Right cardiac atrium (tissue), 5 donors: ENCODE measurements at places on chromosomes 5 and 9.

- no peak for DNase-seq
Measured at GRCh38 chr5:66306844-66307315, 162.8 kb downstream of the SREK1 start.

- peak; percentile 55 for DNase-seq
Measured at GRCh38 chr9:10252174-10252573, 360.6 kb downstream of the PTPRD start.

DNA sequence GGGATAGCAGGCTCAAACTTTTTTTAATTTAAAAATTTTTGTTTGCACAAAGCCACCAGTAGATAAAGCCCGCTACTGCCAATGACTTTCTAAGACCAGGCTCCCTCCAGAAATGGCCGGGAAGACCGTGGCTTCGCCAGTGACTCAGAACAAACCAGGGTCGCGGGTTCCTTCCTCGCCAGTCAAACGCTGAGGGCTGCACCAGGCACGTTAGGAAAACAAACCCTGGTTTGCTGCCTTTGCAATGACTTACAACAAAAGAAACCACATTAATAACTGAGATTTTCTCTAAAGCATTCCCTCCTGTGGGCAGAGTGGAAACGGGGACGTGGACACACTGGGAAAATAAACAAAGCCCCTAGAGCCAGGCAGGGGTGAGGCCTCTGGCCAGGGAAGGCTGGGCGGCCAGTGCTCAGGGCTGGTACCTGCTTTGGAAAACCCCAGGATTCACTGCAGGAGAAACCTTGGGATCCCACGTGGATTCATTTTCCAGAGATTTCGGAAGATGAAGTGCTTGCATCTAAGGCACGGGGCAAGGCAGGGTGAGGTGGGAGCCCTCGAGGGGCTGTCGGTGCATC lies 3.8 kb downstream of the PRRX2 start:
- no peak for DNase-seq

GRCh38 chr5:134053840-134054338 lies 49.1 kb upstream of the VDAC1 start:
- no peak for DNase-seq

GRCh38 chr5:152106571-152106970 lies 181.9 kb upstream of the GLRA1 start:
- no peak for DNase-seq

DNA sequence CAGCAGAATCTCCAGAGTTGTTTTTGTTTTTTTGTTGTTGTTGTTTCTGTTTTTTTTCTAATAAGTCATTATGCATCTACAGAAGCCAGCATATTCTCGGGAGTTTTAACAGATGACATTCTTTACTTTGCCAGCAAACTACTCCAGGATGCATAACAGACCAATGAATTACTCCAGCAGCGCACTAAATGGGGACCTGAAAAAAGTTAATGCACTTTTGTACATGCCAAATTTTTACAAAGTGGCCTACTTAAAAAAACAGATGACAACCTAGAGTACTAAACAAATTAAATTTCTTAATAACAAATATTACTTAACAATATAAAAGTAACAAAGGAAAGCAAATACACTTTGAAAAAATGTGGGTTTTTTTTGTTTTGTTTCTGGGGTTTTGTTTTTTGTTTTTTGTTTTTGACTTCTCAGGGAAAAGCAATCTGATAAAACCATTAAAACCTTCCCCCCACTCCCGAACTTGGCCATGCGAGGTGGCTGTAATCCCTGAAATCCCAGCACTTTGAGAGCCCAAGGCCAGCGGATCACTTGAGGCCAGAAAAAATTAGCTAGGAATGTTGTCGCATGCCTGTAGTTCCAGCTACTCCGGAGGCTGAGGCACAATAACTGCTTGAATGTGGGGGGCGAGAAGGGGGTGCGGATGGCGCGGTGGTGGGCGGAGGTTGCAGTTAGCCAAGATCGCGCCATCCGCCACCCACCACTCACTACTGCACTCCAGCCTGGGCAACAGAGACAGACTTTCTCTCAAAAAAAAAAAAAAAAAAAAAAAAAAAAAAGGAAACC lies 352.4 kb downstream of the CETN3 start:
- DNase-seq: peak; percentile 33

DNA sequence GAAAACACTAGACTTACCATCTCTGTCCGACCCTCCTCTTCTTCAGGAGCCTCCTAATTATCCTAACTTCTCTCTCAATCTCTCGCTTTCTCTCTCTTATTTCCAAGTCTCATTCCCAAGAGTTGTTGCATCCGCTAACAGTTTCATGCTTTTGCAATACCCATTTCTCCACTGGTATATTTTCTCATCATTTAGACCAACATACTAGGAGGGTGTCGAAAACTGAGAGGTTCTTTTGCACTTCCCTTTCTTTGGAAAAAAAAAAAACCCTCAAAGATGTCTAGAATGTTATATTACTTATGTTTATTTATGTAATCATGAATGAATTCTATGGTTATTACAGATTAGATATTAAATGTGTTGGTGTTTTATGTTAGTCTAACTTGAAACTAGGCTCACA lies 35.9 kb downstream of the SPZ1 start:
- no peak for DNase-seq

- DNase-seq: no peak
Measured at GRCh38 chr5:133266966-133267365, 215.2 kb downstream of the HSPA4 start.

- no peak for DNase-seq
Measured at GRCh38 chr5:120538149-120538548, 74.0 kb downstream of the PRR16 start.

DNA sequence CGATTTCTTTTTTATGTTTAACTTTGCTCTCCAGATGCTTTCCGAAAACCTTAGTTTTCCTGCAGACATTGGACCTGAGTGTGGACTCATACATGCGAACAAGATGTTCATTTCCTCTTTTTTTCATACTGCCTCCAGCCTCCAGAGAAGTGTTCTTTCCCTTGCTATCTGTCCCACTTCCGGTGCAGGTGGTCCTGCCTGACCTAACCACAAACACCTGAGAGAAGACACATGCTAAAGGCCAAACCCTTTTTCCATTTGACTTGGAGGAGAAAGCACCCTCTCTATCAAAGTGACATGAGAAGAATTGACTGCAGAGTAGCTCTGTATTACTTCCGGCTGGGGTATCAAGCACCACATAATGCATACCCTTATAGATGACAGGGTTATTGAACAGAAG lies 334.0 kb downstream of the ARHGEF28 start:
- no peak for DNase-seq

GRCh38 chr9:2157277-2158110 lies 142.3 kb downstream of the SMARCA2 start:
- peak; percentile 46 for DNase-seq

DNA sequence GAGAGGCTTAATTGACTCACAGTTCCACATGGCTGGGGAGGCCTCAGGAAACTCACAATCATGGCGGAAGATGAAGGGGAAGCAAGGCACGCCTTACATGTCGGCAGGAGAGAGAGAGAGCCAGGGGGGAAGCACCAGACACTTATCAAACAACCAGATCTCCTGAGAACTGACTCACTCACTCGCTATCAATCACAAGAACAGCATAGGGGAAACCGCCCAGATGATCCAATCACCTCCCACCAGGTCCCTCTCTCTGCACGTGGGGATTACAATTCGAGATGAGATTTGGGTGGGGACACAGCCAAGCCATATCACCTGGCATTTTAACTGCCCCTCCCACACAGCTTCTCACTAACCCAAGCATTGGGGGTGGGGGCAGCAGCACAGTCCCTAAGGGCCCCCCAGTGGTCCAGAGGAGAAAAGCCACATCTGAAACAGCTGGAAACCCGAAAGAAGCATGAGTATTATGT lies 76.1 kb upstream of the ASS1 start:
- DNase-seq: no peak

DNA sequence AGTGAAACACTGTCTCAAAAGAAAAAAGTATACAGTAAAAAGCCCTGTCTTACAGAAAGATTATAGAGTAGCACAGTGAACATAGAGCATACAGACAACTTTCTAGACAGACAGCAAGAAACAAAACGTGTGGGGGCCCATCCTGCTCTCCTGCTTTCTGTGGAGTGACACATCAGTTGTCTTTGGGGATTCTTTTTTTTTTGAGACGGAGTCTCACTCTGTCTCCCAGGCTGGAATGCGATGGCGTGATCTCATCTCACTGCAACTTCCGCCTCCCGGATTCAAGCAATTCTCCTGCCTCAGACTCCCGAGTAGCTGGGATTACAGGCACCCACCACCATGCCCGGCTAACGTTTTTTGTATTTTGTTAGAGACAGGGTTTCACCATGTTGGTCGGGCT lies 14.9 kb downstream of the CDHR2 start:
- DNase-seq: no peak

- no peak for DNase-seq
Measured at GRCh38 chr9:90966031-90966290, 164.3 kb downstream of the SYK start.

GRCh38 chr5:122354293-122354692 lies 42.3 kb downstream of the SNCAIP start:
- no peak for DNase-seq

DNA sequence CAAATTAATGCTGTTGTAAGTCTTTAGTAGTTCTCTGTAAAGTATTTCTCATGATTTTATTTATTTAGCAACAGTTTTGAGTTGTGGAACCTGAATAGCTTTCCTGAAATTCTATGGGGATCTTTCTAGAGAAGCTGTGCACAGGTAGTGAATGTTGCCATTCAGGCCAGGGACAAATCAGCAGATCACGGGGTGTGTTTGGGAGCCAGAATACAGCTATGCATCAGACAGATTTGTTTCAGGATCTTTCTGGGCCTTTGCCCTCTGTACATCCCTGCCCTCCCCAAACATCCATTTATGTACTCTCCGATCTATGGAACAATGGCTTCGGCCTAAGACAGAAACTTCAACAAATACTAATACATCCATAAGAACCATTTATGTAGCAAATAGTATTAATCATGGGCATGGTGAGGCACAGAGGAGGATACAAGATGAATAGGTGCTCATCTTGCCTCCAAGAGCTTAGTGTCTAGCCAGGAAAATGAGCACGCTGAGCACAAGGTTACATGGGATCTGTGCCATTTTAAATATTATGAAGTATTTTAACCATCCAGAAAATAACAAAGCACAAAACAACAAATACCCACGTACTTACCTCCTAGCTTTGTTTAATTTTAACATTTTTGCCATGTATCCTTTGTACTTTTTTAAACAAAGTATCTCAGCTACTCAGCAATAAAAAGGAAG lies 13.1 kb downstream of the ARHGEF37 start:
- DNase-seq: no peak

- DNase-seq: no peak
Measured at GRCh38 chr9:105344283-105344682, 99.8 kb downstream of the SLC44A1 start.

- no peak for DNase-seq
Measured at GRCh38 chr5:146006470-146007190, 70.3 kb downstream of the SH3RF2 start.

- no peak for DNase-seq
Measured at GRCh38 chr5:36435516-36435915, 133.8 kb upstream of the RANBP3L start.

DNA sequence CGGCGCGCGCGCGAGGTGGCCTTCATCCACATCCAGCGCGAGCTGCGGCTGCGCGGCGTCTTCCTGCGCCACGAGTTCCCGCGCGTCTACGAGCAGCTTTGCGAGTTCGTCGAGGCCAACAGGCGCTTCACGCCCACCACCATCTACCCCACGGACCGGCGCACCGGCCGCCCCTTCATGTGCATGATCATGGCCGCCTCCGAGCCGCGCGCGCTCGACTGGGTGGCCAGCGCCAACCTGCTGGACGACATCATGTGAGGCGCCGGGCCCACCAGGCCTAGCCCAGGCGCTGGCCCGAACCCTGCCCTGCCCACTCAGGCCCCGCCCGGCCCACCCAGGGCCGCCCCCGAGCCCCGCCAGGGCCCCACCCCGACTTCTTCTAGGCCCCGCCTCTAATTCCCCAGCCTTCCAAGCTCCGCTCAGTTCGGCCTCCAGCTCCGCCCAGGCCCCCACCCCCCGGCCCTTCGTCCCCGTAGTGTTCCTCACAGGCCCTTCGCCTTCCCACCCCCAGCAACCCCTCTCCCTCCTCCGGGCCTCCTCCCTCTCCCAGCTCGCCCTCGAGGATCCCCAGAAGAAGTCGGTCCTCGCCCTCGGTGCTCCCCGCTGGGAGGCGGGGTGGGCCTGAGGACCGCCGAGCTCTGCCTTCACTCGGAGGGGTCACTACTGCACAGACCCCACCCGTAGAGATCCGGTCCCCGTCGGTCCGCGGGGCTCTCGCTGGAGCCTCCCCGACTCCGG lies 2.0 kb upstream of the PHPT1 start:
- DNase-seq: peak; percentile 92

DNA sequence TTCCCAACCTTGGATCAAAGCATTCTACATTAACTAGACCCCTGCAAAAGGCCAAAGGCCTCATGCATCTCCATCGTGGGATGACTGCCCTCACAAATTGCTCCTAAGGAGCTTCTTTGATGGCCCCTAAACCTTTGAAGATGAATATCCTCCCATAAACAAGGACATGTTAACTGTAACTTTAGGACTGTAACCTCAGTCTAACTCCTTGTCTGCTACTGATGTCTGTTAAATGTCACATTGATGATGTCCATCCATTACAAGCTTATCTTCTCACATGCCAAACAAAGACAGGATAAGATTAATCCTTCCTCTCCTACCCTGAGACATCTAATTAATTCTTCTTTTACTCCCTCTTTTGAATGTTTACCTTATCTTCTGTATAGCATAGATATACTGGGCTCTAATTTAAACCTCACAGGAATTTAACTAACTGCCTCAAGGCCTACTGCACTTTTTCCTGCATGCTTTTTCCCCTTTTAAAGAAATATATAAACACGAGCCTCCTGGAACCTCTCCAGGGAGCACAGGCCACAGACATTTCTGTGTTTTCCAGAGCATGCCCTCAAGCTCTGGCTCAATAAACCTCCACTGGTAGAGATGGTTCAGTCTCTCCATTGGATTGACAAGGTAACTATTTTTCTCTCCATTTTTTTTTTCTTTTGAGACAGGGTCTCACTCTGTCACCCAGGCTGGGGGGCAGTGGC lies 90.6 kb upstream of the SLC25A48 start:
- no peak for DNase-seq

DNA sequence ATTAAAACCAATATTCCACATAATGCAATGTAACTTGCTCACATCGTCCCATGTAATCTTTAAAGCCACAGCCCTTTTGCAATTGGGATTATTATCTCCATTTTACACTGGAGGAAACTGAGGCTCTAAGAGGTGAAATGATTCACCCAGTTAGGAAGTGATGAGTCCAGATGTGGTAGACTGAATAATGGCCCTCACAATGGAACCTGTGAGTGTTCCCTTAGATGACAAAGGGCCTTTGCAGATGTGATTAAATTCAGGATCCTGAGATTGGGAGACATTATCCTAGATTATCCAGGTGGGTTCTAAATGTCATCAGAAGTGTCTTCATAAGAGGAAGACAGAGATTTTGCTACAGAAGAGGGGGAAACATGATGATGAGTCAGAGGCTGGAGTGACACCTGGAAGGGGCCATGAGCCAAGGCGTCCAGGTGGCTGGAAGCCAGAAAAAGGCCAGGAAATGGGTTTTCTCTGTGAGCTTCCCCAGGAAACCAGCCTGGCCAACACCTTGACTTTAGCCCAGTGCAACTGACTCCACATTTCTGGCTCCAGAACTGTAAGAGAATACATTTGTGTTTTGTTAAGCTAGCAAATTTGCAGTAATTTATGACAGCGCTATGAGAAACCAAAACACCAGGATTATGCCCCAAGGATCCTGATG lies 139.1 kb downstream of the KCNIP1 start:
- no peak for DNase-seq

GRCh38 chr9:115883467-115884329 lies 269.9 kb upstream of the PAPPA start:
- no peak for DNase-seq
